D721Med (cell line): ENCODE measurements at places on chromosomes 2 and 18.

GRCh38 chr2:182554950-182555349 is 128.1 kb upstream of the PDE1A start:
- no peak for DNase-seq

DNA sequence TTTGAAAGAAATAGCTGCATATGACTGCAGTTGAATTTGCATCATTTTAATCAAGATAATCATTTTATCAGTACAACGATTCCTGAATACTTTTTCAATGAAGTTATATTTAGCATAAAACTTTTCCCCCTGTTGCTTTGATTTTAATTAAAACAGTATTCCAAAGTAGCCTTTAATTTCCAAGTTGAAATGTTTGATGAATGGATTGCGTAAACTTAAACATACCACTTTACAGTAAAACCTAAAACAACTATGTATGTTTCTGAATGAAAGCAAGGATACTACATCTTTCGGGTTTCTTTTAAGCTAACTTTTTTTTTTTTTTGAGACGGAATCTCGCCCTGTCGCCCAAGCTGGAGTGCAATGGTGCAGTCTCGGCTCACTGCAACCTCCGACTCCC is 1.4 kb downstream of the SPAST start:
- DNase-seq: no peak

- no peak for DNase-seq
Measured at GRCh38 chr2:188701836-188702235, 272.3 kb upstream of the COL3A1 start.

- no peak for DNase-seq
Measured at GRCh38 chr2:119800376-119800902, 40.7 kb downstream of the PTPN4 start.

- no peak for DNase-seq
Measured at GRCh38 chr18:6414118-6414722, 491 bp downstream of the L3MBTL4 start.

DNA sequence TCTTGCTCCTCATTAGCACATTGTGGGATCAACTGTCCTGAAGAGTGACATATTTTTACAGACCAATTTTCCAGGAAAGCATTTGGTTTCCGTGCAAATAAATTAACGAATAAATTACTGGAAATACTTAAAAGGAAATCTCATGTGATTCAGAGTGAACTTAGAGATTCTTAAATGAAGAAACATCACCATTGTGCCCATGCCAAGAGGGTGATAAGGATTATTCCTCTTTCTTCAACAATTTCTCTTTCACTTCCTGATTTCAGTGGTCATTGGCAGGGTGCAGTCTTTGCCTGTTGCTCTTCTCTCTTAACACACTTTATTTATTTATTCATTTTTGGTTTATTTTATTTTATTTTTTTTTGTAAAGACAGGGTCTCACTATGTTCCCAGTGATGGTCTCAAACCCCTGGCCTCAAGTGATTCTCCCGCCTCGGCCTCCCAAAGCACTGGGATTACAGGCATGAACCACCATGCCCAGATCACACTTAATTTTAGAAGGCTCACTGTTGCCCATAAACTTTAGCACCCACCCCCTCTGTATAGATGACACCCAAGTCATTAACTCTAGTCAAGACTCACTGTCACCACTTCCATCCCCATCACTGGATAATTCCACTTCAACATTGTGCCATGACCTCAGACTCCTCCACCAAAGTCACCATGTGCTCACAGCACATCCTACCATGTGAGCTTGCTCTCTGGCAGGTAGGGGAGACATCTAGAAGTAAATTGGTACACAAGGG is 92.6 kb upstream of the CERS6 start:
- no peak for DNase-seq

DNA sequence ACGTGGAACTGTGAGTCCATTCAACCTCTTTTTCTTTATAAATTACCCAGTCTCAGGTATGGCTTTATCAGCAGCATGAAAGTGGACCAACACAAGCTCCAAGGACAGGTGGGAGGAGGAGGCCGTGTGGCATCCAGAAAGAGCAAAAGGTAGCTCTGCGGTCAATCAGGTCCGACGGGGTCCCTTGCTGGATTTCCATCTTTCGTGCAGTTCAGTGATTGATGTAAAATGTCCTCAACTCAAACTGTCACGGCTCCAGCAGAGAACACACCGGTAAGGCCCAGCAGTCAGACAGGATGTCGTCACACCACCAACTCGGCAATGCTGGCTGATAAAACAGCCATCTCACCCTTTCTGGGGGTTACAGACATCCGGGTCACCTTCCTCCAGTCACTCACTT is 123.3 kb downstream of the PXDN start:
- DNase-seq: no peak

DNA sequence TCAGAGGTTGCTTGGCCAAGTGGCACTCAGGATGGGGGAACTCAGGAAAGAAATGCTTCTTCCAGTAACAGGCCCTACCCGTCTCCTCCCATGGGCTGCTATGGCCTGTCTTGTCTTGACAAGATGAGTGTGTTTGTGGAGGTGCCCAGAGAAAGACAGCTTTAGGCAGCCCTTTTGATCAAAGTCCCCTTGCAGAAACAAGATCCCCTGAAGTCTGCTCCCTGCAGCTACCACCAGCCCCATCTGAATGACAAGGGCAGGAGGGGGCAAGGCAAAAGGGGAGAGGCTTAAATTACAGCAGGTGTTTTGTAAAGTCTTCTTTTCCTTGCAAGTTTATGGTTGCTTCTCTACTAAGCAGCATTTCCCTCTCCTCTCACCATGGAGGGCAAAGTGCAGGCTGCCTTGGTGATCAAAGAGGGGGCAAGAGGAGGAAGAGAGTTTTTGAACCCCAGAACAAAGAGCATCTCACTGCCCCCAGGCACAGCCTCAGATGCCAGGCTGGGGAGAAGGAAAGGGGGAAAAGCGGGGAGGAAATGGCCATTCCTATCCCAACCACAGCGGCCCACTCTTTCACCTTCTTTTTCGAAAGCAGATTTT is 6.7 kb downstream of the EVA1A start:
- no peak for DNase-seq

DNA sequence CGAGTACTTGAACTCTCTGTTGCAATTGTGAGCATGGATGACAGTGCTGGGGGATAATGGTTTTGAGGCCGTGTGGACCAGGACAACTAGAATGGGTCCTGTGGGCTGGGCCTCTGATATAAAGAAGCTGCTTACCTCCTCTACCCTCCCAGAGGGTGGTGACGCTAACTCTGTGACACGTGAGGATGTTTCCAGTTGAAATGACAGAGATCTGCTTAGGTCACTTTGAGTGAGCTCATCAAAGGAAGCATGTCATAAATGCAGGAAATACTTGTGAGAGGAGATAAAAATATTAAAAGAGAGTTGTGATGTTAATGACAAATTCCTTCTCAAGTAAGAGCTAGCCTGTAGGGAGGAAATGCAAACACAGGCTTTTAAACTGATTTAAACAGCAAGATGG is 16.4 kb downstream of the RMC1 start:
- no peak for DNase-seq

DNA sequence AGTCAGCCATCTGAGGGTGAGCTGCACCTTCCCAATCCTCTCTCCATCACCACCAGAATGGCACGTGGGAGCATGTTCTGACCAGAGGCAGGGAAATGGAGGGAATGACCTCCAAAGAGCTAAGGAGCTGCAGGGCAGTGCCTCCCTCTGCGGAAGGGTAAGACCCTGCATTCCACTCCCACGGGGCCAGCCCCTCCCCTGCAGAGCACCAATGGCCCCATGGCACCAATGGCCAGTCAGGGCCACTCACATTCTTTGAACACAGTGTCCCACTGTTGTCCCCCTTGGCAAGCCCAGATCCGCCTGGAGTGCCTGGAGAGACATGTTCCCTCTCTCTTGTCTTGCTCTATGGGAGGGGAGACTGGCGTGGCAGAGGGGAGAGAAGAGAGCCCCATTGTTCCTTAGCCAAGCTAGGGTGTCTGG is 164.4 kb downstream of the TNS1 start:
- no peak for DNase-seq

DNA sequence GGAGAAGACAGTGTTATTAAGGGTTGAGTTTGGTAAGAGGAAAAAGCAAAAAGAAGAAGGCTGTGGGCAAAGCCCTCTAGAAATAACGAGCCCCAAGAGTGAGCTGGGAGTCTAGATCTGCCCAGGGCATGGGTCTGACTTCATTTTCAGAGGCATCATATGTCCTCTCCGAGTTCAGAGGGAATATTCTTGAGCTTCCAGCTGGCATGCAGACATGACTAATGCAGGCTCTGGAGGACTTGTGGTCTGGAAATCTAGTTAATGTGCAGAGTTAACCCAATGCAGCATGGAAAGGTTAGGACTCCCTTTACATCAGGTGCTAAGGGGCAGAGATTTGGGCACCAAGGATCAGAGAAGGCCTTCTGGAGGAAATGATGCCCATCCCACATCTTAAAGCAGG is 7.3 kb downstream of the ACMSD start:
- DNase-seq: no peak

GRCh38 chr2:11679016-11679415 is 9.0 kb upstream of the NTSR2 start:
- DNase-seq: no peak

- no peak for DNase-seq
Measured at GRCh38 chr2:11270891-11271290, 73.5 kb downstream of the ROCK2 start.

GRCh38 chr2:68901199-68901514 is 30.0 kb upstream of the BMP10 start:
- DNase-seq: no peak

DNA sequence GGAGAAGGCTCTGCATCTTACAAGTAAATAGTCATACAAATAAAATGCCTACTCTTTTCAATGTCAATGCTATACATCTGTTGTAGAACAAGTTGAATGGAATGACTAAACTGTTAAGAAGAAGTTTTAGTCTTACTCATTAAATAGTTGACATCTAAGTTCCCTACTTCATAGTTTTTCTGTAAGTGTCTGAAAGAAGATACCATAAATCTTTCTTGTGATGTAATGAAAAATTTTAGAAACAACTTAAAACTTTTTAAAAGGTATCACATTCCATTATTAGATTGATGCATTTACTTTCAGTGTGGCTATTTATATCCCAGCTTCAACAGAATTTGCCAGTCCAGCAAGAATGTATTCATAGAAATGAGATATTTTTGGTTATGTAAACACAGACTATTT is 185.2 kb upstream of the EPC2 start:
- DNase-seq: no peak

DNA sequence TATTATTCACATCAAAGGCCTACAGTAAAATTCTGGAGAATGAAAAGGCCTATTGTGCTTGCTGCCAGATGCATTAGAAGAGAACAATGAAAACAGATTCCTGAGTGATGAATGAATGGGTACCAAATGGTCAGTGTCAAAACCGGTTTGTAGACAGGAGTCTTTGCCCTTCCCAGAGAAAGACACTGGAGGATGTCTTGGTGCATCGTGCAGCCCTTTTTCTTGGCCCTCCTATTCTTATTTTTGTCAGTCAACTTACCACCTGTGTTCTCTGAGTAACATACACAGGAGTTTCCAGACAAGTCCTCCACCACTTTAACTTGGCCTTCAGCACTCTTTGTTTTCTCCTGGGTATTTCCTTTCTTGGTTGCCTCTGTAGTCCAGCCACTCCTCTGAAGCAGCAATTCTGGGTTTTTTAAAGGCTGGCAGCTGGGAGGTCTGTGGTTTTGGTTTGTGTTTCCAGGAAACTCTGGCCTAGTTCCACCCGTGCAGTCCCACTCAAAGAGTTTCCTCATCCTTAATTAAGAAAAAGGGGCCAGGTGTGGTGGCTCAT is 29.4 kb downstream of the PSTPIP2 start:
- DNase-seq: no peak
